ENCODE measurements at places on chromosomes 12 and 14. TPM values are rescaled to one million over a fixed set of nuclear protein-coding genes. Genes with fewer than 3 reads are reported as not detected.

GRCh38 chr14:57583396-57583795 lies 89.7 kb upstream of the CCDC198 start:
- no peaks in the 10 kb centered on the region for H3K4me1 ChIP-seq
- no peak for DNase-seq
- no peak overlapping the region for H3K4me3 ChIP-seq
- H3K36me3 ChIP-seq = no peaks in the 10 kb centered on the region
- H3K27me3 ChIP-seq = no peaks in the 10 kb centered on the region
- no peak overlapping the region for H3K27ac ChIP-seq

GRCh38 chr14:56787530-56787929 lies 22.7 kb downstream of the OTX2 start:
- H3K27ac ChIP-seq = no peak overlapping the region
- peaks cover 10% of the 10 kb centered on the region for H3K27me3 ChIP-seq
- H3K4me1 ChIP-seq = no peaks in the 10 kb centered on the region

DNA sequence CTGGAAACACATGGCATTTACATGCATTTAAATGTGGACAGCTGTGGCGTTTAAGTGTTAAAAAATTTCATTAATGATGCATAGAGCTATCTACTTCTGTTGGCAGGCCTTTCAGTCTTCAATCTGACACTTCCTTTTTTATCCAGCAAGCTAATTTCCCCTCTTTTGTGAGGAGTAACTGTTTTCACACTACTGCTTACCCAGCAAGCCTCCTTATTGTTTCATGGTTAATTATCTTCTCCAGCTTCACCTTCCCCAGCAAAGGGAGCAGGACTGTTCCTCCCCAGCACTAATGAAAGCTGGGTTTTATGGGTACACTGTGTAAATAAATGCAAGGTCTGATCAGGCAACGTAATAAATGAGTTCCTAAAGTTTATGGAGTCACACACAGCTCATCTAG lies 129.4 kb upstream of the NPAS3 start:
- no peaks in the 10 kb centered on the region for H3K36me3 ChIP-seq
- H3K27ac ChIP-seq = peak overlapping the region; percentile 66

DNA sequence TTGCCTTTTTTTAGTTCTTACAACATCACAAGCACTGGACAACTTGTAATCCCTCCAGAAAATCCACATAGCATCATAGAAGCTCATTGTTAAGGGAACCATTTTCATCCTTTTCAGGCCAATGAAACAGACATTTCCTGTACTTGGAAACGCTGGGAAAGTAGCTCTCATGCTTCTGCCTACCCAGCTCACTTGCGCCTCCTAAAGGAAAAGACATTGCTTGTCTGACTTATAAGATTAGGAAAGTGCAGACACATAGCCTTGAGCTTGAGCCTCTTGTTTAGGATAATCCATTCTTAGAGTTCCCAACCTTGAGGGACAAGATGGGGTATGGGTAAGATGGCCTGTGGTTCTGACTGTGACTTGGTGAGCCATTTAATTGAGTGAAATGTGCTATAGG lies 589.5 kb downstream of the NOVA1 start:
- H3K4me1 ChIP-seq = no peaks in the 10 kb centered on the region
- H3K4me3 ChIP-seq = no peak overlapping the region
- no peaks in the 10 kb centered on the region for H3K27me3 ChIP-seq
- no peaks in the 10 kb centered on the region for H3K36me3 ChIP-seq

Gene HSPB8
- total RNA-seq = 125 TPM

Gene GALNT8
- 5.5 TPM for total RNA-seq

Gene OTOGL
- total RNA-seq = 0.40 TPM

All from muscle of leg (tissue), 16 donors.